ENCODE measurements at places on chromosomes 6 and 20.

DNA sequence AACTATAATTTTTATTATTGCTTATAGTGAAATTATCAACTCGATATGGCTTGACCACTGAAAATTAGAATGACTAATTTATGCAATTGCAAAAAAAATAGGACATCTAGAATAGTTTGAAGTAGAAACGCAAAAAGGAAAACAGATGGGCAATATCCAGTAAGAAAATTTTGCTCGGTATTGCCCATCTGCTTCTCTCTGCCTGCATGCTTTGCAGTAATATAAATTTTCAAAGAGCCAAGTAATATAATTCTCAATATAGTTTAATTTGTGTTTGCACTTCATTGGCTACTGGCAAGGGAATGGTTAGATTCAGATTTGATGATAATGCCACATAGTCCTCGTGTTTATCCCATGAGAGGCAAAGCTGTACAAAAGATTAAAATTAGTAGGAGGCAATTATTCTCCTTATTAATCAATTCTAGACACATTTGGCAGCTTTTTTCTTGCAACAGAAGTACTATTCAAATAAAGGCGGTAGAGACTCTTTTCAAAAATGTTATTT, 27.3 kb upstream of the LAMA2 start:
- no peak for DNase-seq

DNA sequence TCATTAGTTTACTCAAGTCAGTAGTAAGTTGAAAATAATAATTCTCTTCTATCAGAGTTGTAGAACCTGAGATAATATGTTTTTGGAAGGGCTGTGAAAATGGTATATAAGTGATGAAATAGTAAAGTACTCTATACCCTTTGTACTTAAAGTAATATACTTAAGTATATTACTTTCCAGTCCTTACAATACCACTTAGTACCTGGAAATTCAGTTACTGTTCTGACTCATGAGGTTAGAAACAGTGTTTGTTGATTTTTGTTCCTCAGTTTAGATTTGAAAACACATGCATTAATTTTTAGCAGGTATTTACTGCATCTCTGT, 10.1 kb downstream of the TULP4 start:
- no peak for DNase-seq

GRCh38 chr6:157380779-157381561, at the start of gene ZDHHC14:
ZDHHC14 (plus strand) TSS chr6:157381190.
- peak; percentile 90 for DNase-seq

GRCh38 chr6:1516742-1517520, 92.8 kb upstream of the FOXC1 start:
- no peak for DNase-seq

- no peak for DNase-seq
These were observed 33.0 kb upstream of the SPDEF start for GRCh38 chr6:34589140-34589539.

- no peak for DNase-seq
These were observed 9.9 kb upstream of the RFPL4B start for GRCh38 chr6:112337209-112337638.

DNA sequence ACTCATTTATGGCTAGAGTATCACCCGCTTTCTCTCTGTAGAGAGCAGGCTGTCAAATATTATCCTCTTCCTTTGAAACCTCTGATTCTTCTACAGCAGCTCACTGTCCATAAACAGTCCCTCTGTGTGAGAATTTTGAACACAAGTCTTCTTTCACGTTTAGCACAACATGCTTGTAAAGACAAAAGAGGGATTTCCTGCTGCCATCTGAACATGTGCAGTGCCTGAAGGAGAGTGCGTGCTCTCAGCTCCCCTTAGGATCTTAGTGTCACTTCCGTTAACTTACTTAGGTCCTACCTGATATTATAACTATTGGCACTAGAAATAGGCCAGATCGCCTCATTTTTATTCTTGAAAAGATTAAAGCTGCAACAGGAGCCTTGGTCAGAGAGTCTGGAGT, 50.9 kb downstream of the FNDC1 start:
- DNase-seq, result no peak

- no peak for DNase-seq
These were observed 1.5 kb downstream of the FAM50B start for GRCh38 chr6:3850451-3851203.

GRCh38 chr6:18388271-18388670, 1.1 kb downstream of the RNF144B start:
- no peak for DNase-seq

DNA sequence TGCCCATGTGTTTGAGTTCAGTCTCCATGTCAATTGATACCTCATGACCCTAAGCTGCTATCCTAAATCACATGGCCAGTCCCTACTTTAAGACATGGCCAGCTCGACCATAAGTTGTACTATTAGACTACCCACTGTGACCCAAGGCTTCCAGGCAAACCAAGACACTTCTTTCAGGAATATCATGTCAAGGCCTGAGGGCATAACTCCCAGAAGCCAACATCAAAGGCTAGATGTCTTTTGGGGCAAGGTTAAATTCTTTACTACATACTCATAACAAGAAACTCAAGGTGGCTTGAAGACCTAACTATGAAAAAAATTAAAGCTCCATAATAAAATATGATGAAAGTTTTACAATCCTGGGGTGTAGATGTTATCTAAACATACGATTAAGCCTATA, 228.3 kb upstream of the PRND start:
- no peak for DNase-seq

DNA sequence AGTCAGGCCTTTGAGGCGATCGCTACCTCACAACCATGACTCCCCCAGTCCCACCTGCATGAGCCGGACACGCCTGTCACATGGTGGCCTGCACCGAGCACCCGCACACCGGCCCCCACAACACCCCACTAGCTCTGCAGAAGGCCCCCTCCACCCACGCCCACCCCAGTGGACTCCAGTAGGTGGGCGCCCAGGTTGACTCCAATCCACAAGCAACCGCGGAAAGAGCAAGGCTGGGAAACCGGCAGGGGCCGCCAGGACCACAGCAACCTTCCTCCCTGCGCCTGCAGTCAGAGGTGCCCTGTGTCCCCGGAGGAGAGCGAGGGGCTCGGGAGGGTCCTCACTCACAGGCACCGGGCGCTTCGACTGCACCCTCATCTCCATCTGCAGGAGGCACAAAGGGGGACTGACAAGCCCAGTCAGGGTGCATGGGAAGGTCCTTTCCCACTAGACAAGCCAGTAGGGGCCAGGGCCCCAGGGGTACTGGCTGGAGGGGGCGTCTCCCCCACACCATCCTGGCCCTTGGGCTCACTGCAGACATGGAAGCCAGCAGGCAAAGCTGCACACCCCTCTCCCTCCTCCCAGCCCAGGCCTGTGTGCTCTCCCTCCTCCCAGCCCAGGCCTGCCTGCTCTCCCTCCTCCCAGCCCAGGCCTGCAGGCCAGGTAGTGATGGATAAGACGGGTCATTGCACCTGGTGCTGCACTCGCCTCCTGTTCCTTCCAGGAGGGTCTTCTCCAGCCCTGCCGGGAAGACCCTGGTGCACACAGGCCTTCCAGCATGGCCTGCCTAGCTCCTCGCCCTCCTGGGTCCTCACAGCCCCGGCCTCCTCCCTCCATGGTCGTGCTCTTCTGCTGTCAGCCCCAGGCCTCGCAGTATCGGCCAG, 137.2 kb downstream of the DLL1 start:
- DNase-seq, result no peak

GRCh38 chr6:14626556-14626955, 509.0 kb downstream of the CD83 start:
- DNase-seq, result no peak

DNA sequence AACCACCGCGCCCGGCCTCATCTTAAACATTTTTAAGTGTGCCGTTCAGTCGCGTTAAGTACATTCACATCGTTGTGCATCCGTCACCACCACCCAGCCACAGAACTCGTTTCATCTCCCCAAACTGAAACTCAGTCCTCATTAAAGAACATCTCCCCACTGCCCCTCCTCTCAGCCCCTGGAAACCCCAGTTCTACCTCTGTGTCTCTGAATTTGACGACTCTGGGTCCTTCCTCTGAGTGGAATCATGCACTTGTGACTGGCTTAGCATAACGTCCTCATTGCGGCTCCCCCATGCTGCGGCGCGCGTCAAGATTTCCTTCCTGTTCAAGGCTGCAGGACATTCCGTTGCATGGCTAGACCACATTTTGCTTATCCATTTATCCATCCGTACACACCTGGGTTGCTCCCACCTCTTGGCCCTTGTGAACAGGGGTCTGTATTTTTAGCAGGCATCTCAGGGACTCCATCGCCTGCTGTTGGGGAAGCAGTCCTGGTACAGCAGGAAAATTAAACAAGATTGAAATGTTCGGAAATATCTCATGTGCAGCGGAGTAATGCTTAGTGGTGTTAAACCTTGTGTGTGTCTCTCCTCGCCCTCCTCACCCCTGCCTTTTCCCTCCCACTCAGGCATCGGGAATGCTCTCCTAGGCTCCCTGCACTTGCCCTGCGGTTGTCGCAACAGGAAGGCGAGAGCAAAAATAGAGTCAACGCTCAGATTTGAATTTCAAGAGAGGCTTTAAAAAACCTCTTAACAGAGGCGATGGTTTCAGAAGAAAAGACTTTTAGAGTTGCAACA, 127.9 kb downstream of the PXDC1 start:
- DNase-seq, result peak; percentile 46

GRCh38 chr20:58759947-58760346, 67.3 kb downstream of the NPEPL1 start:
- DNase-seq, result no peak

GRCh38 chr6:63525186-63525878, 46.9 kb upstream of the LOC128125822 start:
- DNase-seq, result no peak

DNA sequence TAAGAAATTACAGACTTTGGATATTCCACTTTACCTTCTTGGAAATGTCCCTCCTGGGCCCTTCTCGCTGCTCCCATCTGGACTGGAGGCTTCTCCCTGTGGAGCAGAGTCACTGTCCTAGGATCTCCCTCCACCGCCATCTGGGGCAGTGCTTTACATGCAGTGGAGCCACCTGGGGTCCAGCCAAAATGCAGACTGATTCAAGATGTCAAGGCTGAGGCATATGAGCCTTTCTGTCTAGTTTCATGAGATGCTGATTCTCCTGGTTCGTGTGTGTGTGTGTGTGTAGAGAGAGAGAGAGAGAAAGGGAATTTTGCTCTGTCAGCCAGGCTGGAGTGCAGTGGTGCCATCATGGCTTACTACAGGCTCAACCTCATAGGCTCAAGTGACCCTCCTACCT, 14.9 kb downstream of the MICA start:
- DNase-seq, result no peak

DNA sequence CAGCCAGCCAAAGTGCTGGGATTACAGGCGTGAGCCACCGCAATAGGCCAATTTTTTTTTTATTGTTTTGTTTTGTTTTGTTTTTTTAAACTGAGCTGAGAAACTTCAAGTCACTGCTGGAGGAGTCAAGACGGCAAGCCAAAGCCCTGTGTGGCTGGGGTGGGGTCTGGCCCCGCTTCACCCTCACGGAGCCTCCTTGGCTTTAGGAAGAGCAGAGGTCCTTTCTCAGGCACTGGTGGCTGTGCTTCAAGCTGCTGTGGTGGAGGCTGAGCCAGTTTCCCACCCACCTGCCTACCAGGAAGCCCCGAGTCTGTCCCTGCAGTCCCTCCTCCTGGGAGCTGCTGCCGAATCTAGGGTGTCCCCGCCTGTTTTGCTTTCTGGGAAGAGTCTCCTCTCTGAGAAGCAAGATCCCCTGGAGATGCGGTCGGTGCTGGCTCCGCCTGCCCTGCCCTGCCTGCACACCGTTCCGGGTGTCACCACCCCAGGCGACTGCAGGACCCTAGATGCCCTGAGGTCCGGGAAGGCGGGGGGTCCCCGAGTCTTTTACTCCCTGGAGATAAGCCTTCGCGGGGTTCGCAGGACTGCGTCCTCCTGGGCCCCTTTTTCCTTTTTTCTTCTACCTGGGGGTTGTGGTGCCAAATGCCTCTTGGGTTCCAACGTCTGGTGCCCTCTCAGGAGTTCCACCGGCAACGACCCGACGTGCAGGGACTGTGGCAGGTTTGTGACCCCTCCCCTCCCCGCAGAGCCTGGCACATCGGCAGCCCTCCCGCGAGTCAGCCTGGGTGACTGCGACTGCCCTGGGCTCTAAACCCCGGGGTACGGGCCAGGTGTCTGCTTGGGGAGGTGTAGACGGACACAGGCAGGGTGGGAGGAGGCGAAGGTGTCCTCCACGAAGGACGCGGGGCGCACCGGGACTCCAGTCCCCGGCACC, 100.7 kb downstream of the TAF4 start:
- DNase-seq, result no peak

- DNase-seq, result no peak
These were observed 27.0 kb downstream of the NUP153 start for GRCh38 chr6:17679726-17680125.

- no peak for DNase-seq
These were observed 54.0 kb upstream of the CCN2 start for GRCh38 chr6:132005178-132005577.

- DNase-seq, result no peak
These were observed 100.1 kb upstream of the RGS17 start for GRCh38 chr6:153231048-153231646.

- DNase-seq, result no peak
These were observed 16.8 kb upstream of the ARID1B start for GRCh38 chr6:156760377-156760776.

DNA sequence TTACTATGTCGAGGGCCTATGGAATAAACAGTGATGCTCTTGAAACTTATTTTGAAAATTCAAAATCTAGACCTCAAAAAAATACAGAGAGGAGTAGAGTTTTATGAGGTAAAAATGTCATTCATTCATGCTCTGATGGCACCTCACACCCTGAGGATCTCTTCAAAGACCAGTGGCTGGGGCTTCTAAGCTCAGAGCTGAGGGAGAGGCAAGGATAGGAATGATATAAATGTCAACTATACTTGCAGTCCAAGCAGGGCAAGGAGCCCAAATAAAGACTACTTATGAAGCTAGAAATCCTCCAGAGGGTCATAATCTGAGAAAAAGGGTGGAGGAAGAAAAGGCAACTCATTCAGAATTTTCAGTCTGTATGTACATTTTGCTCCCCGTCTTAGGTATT, 136.7 kb upstream of the CARMIL1 start:
- DNase-seq, result no peak

GRCh38 chr6:319177-320131, 27.2 kb downstream of the DUSP22 start:
- DNase-seq, result no peak

- DNase-seq, result no peak
These were observed 163.7 kb downstream of the MANEA start for GRCh38 chr6:95741045-95741444.
